NCI-H1105 (cell line): ENCODE measurements at places on chromosomes 7 and 10.

DNA sequence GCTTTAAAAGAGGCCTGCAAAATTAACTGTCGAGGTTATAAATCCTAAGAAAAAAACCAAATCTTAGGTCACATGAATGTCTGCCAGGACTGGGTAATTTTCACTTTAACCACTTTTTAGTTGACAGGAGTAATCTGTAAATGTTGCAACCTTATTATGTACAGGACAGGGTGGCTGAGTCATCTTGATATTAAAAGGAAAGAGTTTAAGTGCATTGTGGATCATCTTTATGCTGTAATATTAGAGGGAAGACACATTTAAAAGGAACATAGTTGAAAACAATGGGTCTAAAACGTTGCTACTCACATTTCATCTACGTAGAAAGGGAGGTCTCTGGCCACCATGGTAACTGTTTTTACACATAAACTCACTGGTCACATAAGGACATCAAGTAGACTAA is 115.5 kb downstream of the LSMEM1 start:
- DNase-seq, result no peak

DNA sequence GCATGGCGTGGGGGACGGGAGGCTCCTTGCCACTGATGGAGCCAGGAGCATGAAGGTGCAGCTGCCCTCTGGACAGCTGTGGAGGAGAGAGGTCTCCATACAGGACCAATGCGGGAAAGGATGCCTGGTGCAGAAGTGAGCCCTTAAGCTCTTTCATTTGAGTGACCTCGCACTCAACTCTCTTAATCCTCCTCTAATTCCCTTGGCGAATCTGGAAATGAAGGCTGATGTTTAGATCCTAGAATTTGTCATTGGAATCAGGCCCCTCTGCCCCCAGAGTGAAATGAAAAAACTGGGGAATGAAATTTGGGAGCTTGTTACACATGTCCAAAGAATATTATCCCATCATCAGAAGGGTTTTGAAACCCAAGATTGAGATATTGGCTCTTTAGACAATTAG is 639.5 kb downstream of the LRMDA start:
- DNase-seq, result no peak

DNA sequence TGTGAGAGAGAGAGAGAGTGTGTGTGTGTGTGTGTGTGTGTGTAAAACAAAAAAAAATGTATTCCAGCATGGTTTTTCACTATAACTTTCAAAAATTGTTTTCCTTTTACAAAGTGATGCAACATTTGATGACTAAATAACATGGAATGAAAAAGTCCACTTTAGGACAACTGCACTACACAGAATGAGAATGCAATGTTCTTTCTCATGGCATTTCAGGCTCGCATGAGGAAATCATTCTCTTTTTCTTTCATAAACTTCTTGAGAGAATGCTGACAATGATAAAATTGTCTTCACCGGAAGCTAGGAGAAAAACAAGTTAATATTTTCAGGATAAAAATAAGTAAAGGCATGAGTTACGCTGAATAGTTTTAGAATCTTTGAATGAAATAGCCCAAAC is 53.7 kb downstream of the SLC16A12 start:
- DNase-seq, result no peak

DNA sequence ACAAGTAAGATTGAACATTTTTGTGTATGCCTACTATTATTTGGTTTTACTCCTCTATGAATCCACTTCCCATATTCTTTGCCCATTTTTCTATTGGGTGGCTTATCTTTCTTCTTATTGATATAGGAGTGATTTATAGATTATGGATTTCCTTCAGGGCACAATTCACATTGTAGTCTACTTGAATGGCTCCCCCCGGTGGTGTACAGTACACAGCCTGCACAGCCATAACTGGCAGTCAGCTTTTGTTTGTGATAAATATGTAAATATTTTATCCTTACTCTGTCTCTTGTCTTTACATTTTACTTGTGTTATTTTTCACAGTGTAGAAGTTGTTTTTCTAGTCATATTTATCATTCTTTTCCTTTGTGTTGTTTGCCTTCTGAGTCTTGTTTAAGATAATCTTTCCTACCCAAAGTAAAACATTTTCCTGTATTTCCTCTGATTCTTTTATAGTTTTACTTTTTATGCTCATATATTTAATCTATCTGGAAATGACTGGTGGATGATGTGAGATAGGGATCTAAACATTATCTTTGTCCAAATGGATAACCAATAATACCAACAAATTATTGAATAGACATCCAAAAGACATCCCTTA is 23.9 kb upstream of the CALD1 start:
- no peak for DNase-seq

DNA sequence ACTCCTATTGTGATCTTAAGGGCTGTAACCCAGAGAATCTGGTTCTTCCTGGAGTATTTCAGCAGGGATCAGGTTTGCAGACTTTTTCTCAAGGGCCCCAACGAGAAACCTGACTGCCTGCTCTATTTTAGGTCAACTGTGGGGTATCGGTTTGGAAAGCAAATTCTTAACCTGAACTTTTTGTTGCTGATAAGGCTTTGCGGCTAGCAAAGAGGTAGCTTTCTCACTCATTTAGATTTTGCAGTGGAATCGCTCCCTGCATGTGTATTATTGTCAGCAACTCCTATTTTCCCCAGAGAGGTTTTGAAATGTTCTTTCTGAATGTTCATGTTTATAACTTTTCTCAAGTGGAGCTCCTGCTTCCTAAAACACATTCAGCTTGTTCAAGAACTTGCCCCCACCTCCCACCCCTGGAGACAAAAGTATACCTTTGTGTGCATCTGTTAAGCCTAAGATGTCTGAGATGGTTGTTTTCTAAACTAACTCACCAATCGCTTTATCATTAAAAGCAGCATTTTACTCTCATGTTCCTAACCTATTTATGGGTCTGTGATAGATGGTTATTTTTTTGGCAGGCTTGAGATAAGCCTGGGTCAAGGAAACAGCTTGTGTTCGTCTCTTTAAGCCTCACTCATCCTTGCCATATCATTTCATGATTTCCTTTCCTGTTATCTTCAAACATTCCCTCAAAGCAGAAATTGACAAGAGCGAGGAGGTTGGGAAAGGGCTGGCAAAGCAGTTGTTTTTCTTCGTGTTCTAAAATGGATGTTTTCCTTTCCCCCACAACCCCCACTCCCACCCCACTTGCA is 129.8 kb downstream of the BAMBI start:
- DNase-seq, result no peak

- no peak for DNase-seq
These were observed 8.8 kb upstream of the DNTT start for GRCh38 chr10:96295475-96295874.

DNA sequence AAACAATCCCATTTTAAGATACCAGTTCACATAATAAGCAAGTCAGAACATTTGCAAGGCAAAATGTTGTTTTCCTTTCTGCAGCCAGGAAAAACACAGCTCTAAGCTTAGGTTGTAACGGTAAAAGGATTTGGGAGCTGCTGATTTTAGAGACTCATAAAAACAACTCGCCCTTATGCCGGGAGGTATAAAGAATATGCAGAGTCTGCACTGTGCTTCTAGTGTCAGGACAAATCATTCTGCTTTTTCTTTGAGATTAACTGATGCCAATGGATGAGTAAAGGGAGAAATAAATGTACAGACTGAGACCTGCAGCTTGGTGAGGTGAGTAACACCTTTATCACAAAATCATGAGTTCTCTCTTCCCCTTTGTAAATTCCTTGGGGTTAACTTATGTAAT is 2.0 kb upstream of the SFR1 start:
- no peak for DNase-seq

- no peak for DNase-seq
These were observed 112.8 kb upstream of the PDCD4 start for GRCh38 chr10:110758898-110759297.

DNA sequence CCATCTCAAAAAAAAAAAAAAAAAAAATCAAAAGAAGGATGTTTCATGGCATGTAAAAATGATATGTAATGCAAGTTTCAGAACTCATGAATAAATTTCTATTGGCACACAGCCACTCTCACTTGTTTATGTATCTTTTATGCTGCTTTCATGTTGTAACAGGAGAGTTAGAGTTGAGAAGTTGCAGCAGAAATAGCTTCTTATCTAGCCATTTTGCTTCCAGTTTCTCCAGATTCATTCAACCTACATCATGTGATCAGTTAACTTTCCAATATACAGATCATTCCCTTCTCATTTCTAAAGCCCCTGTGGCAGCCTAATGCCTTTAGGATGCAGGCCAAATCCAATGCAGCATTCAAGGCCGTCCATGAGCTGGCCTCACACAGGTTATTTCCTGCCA is 30.4 kb downstream of the ZNF786 start:
- DNase-seq, result no peak

DNA sequence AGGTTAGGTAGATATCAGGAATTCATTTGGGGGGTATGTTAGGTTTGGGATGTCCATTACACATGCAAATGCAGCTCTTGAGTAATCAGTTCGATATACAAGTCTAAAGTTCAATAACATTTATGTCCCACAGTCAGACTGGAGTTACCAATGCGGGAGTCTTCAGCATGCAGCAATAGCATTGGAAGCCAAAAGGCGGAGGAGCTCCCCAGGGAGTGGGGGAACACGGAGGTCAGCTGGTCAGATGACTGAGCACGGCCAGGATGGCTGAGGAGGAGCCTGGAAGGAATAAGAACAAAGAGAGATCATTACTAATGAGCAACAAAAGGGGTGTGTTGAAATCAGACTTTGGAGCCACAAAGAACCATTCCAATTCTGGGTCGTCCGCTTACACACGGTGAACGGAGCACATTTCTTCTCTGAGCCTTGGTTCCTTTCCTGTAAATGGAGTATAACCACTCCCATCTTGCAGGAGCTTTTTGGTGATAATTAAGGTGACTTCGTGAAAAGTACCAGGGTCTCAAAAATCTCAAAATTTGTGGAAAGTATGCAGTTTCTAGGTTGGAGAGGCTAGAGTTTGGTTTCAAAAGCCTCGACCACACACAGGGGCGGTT is 478 bp upstream of the ZNF22 start:
- no peak for DNase-seq

GRCh38 chr10:96288151-96288621 is 16.0 kb upstream of the DNTT start:
- no peak for DNase-seq

GRCh38 chr10:118046395-118047156 is at the start of gene RAB11FIP2:
Gene RAB11FIP2 (minus strand): TSS chr10:118046941. CDS start chr10:118046163, 778 bp downstream.
- peak; percentile 82 for DNase-seq

DNA sequence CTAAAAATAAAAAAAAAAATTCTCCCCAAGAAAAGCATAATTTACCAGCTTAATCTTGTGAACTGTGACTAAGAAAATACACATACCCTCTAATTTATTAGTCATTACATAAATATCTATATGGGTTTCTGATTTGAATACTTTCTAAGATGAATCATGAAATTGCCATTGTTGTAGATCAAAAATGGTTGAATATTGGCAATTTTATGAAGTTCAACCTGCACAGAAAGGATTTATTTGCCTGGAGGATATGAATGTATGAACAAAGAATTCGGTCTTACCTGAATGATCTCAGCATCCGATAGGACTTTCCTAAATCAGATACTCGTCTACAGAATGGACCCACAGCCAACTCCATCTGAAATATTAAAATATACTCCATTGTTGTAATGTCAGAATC is 61.5 kb downstream of the HBP1 start:
- DNase-seq, result no peak

DNA sequence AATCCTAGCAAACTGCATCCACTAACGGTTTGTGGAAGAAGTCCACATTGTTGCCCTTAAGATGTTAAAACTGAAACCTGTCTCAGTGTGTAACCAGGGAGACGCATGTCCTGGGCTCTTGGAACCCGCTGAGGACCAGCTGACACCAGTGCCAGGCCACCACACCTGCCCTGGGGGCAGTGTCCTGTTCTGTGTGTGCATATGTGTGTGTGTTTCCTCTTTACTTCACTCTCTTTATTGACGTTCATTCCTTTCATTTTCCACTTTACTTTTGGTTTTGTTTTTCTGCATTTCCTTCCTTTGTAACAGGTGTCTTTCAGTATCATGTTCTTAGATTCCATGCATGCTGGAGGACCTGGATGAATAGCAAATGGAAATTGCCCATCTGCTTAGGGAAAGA is 83.8 kb downstream of the TEX36 start:
- no peak for DNase-seq

- peak; percentile 52 for DNase-seq
These were observed 165.9 kb upstream of the PPP1R3A start for GRCh38 chr7:114084472-114085312.

DNA sequence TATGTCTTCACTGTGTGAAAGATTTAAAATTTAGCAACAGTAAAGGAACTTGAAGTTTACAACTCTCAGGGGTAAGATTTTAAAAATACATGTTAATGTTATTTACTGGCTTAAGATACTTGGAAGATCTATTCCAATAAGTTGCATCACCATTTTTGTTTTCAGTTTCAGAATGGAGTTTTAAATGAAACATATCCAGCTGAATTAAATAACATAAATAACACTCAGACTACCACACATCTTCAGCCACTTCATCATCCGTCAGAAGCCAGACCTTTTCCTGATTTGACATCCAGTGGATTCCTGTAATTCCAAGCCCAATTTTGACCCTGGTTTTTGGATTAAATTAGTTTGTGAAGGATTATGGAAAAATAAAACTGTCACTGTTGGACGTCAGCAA is 44.3 kb downstream of the AHR start:
- no peak for DNase-seq

DNA sequence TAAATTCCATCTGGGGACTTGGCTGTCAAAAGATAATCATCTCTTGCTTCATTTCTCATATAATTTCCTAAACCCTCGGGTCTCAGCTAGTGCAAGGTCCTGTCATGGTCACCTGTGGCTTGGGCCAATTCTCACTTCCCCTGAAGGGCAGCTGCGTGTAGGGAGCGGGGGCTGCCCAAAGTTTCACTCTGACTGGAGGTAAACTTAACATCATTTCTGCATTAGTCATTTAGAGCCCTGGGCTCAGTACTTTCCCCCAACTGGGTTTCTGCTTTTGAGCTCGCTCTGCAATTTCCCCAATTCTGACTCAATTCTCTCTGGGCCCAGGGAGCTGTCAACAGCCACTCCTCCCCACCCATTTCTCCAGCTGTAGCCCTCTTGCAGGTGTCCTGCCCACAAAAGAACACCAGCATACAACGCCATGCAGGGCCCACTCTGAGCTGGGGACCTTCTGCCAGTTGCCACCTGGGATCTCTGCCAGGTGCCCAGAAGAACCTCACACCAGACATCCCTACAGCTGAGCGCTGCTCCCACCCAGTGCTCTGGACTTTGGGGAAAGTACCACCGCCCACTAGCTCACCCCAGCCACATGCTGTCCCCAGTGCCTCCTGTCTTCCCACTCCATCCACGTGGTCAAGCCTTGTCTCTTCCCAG is 37.9 kb downstream of the VOPP1 start:
- DNase-seq, result no peak
